Stimulated activated CD4-positive, alpha-beta T cell treated with anti-CD3 and anti-CD28 coated beads, Interleukin-1b, Interleukin-23, amount 100 ng/mL, for 1 hour (primary cell): ENCODE measurements at places on chromosomes 2 and 18.

GRCh38 chr2:10919410-10919770, 7.7 kb downstream of the KCNF1 start:
- no peak for DNase-seq

- DNase-seq: no peak
Observed at GRCh38 chr2:33133454-33133952, 186.8 kb downstream of the LTBP1 start.

DNA sequence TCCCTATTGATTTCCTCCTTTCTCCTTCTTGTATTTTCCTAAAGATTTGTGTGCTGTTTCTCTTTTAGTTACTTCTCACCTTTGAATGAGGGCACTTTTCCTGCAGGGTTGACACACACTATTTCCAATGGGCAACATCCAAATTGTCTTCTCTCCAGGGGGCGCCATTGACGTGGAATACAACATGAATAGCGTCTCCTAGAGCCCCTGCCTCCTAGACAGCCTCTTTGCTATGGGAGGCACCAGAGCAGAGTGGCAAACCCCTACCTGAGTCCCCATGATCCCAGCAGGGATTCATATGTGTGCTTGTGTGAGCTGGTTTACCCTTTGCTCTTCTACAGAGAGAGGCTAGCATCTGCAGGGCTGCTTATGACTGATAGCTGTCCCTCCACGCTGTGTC, 61.3 kb upstream of the ITSN2 start:
- peak; percentile 3 for DNase-seq

GRCh38 chr18:60892441-60892840, 440.8 kb upstream of the CDH20 start:
- DNase-seq: no peak

- no peak for DNase-seq
Observed at GRCh38 chr2:215137741-215138340, 585 bp downstream of the ABCA12 start.

GRCh38 chr18:47719096-47719780, 211.2 kb downstream of the SMAD2 start:
- no peak for DNase-seq

DNA sequence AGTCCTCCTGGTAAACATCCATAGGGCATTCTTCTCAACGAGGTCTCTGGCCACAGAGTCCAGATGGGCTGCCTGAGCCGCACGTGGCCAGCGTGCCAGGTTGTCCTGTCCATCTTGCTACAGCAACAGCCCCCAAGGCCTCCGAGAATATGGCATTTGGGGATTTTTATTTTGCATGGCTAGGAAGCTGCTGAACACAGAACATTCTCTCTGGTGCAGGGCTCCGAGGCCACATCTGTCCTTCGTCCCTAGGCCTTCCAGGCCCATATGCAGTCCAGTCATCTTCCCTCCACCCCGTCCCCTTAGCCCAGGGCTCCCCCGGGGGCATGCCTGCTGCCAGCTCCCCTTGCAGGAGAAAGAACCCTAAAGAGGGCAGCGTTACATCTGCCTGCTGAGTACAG, 2.3 kb downstream of the HDAC4 start:
- DNase-seq: no peak

DNA sequence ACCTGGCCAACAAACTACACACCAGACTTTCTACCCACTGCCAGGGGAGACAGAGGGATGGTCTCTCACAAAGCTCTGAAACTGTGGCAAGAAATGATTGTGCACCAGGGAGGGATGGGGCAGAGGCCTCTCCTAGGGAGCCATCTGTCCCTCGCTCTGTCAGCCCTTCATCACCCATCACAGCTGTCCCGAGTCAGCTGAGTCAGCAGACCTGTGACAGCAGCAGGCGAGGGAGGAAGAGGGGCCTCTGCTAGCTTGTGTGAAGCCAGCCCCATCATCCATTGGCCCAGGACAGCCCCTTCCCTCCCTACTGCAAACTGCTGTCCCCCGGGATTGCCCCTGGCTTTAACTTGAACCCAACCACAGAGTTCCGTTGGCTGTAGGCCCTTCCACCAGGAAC, 5.0 kb downstream of the SH2D6 start:
- no peak for DNase-seq

DNA sequence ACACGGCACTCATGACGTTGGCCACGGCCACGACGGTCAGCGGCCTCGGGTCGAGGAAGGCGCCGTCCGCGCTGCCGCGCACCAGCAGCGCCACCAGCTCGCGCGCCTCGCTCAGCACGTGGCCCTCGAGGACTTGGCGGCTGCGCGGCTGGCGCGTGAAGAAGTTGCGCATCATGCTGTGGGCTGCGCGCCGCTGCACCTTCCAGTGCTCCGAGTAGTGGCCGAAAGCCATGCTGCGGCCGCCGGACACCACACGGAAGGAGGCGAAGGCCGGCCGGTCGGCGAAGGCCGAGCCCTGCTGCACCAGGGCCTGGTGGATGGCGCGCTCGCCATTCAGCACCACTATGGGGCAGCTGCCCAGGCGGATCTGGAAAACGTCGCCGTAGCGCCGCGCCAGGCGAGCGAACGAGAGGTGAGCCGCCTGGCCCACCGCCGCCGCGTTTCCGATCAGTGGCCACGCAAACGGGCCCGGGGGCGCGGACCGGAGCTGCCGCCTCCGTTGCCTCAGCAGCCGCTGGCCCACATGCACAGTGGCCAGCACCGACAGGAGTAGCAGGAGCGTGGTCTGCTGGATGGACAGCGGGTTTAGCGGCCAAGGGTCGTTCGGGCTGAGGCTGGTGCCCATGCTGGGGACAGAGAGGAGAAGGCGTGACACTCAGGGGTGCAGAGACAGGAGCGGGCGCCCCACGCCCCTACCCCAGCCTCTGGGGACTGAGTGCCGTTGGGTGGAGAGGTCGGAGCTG, 1.0 kb downstream of the CYP1B1 start:
- DNase-seq: no peak

- DNase-seq: no peak
Observed at GRCh38 chr18:39421276-39421675, 1855.7 kb upstream of the CELF4 start.

DNA sequence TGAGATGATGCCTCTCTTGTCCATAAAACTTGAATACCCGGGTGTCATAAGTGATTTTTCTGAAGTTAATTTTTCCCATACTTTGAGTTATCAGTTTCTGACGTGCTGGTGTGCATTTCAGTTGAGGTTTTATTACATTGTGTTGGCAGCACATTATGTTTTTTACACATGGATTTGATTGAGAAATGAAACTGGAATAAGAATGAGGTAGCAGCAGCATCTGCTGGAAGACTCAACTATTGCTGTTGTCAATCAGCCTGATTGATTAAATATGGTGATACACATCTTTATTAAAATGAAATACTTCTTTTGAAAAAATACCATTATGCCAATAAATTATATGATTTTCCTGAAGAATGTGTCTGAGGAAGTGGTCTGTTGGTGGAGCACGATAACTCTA, 60.5 kb downstream of the INSIG2 start:
- no peak for DNase-seq

- no peak for DNase-seq
Observed at GRCh38 chr2:168988755-168989154, 42.4 kb downstream of the ABCB11 start.

DNA sequence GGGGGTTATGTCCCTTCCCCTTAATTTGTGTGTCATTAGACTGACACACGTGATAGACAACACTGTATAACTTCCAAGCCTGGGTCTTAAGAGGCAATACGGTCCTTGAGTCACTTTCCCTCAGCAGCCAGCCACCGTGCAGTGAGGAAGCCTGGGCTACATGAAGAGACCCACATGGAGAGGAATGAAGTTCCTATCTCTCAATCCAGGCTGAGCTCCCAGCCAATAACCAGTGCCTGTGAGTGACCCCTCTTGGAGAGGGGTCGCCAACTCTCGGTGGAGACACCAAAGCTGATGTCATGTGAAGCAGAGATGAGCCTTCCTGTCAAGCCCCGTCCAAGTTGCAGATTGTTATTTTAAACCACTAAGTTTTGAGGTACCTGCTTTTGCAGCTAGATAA, 5.7 kb upstream of the WDSUB1 start:
- no peak for DNase-seq

GRCh38 chr2:198134293-198134955, 330.0 kb downstream of the PLCL1 start:
- no peak for DNase-seq

DNA sequence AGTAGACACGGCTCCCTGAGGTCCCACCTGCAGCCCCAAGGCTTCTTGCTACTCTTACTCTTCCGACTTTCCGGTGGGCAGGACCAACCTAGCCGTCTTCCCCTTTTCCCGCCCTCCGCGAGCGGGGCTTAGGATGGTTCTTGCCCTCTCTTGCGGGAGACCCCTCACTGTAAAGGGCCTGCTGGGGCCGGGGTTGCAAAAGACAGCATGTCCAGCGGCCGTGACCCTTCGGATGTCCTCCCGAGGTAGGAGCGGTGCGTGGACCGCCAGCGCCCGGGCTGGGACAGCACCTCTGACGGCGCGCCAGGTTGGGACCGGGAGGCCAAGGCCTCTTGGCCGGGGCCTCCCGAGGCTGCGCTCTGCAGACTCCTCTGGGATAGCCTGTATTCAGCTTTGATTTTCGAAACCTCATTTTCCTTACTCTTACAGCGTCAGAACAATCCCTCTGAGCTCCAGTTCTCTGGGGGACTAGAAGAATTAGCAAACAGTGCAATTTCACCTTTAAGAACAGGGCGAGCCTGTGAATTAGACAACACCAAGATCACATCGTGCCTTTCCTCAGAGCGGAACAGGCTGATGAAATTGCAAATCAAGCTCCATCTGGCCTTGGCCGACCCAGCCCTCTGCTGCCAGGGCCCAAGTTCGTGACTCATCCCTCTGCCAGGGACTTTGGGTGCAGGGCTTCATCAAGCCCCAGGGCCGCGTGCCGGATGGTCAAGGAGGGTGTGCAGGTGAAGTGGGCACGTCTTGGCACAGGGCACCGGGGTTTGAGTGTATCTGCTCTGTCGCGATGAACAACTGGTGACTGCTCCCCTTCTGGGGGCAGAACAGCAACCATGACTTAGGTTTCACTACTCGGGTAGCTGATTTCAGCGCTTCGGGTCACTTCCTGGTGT, 777 bp downstream of the MOCOS start:
- DNase-seq: no peak

- DNase-seq: no peak
Observed at GRCh38 chr2:14285812-14286211, 346.7 kb upstream of the LRATD1 start.

GRCh38 chr2:38371235-38371634, 5.8 kb downstream of the ATL2 start:
- no peak for DNase-seq

DNA sequence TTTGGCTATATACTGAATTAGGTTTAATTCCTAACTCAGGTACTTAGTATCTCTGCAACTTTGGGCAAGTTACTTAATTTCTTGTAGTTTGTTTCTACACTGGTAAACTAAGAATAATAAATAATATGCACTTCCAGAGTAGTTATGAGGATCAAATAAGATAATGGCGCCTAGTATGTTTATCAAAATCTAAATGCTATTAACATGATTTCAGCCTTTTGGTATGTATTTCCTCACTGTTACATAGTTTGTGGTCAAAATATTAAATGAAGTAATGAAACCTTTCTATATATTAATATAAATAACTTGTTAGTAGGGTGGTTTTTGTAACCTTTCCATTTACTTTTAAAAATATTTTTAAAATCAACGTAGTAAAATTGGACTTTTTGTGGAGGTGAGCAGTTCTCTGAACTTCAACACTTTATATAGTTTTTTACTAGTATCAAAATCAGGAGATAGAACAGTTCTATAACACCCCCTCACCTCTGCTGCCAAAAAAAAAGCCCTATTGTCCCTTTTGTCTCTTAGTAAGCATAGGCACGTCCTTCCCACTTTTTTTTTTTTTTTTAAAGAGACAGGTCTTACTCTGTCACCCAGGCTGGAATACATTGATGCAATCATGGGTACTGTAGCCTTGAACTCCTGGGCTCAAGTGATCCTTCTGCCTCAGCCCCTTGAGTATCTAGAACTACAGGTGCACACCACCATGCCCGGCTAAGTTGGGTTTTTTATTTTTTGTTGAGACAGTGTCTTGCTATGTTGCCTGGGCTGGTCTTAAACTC, 44.8 kb downstream of the RAB3GAP1 start:
- no peak for DNase-seq

DNA sequence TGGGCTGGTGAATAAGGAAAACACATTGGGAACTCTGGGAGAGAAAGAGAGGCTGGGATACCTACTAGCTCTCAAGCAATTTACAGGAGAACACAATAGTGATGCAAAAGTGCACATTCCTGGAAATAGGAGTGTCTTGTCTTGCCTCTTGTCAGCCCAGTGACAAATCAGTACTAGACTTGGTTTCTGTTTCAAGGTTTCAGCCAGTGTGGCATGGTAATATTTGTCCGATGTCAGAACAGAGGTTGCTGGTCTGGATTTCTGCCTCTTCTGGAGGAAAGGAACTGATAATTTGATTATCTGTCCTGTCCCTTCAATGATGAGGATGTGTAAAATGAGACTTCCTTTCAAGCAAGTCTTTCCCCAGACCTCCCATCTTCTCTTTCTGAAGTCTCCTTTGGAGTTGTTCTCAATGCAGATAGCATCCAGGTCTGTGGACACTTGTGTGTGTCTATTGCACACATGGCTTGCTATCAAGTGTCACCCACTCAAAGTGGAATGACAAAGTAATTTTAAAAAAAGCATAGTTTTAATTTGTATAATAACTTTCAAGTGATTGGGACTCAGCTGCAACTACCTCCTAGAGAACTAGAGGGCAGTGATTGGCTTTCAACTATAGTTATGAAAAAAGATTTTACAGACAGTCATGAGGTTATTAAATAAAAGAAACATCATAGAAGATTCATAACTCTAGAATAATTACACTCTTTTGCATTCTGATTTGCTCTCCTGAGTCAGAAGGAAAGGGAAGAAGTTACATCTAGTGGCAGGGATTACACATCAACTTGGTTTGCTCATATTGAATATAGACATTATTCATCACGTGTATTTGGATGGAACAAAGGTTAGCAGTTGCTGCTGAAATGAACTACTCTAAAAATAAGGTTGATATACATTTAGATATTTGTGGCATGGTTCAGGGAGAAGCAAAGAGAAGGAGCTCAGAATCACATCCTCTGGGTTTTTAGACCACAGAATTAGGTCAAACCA, 4.5 kb downstream of the GPR39 start:
- DNase-seq: no peak

- DNase-seq: no peak
Observed at GRCh38 chr2:224520064-224520463, 65.1 kb downstream of the CUL3 start.

- DNase-seq: no peak
Observed at GRCh38 chr2:96866149-96866548, 3.7 kb downstream of the SEMA4C start.
